ENCODE measurements at places on chromosomes 5 and 9. TPM values are rescaled to one million over a fixed set of nuclear protein-coding genes. Genes with fewer than 3 reads are reported as not detected.

The TAS2R1 gene
- total RNA-seq, result not detected

The FAM221B gene
- not detected for total RNA-seq

The PCDHA9 gene
- total RNA-seq, result under 0.01 TPM

The LHX6 gene
- total RNA-seq, result not detected
